SHP77 (cell line): ENCODE measurements at places on chromosomes 7 and 10.

GRCh38 chr7:54333952-54334351 lies 208.2 kb upstream of the VSTM2A start:
- no peak for DNase-seq

DNA sequence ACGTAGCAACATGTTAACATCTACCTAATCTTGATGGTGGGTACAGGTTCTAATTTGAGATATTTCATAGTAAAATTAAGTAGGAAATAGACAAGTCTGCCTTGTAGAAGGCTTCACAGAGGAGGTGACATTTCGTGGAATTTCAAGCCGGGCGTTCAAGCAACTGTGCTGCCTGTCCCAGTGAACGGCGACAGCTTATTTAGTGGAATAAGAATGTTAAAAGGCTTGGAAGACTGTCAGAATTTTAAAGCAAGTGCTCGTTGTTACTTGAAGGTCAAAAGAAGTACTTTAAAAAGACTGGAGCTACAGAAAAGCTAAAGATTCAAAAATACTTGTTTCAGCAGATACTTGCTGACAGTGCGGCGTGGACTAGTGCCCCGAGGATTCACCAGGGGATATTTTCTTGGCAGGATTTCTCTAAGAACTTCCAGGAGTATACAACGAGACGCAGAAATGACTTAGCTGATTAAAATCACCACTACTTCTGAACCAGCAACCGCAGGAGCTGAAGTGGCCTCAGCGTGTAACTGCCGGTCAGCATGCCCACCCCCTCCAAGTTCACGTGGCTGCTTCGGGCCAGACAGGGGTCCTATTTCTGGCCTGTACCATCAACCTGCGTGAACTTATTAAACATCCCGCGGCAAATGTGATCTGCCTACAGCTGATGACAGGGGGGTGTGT lies 46.5 kb downstream of the CTBP2 start:
- no peak for DNase-seq

GRCh38 chr7:1323178-1324027 lies 90.7 kb downstream of the UNCX start:
- no peak for DNase-seq

DNA sequence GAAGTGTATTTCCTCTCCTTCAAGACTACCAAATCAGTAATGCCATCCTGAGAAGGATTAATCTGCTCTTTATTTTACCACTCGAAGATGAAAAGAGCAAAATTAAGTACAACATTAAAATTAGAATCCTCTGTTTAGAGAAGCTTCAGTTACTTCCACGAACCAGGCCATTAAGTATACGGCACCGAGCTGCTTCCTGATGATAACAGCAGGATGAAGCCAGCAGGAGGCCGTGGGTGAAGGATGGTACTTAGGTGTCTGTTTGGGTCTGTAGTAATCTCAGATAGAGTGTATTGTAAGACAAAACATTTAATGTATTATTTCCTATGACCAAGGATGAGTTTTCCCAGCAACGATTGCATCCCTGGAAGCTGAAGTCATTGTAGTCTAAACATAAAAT lies 362.8 kb downstream of the SFMBT2 start:
- no peak for DNase-seq

DNA sequence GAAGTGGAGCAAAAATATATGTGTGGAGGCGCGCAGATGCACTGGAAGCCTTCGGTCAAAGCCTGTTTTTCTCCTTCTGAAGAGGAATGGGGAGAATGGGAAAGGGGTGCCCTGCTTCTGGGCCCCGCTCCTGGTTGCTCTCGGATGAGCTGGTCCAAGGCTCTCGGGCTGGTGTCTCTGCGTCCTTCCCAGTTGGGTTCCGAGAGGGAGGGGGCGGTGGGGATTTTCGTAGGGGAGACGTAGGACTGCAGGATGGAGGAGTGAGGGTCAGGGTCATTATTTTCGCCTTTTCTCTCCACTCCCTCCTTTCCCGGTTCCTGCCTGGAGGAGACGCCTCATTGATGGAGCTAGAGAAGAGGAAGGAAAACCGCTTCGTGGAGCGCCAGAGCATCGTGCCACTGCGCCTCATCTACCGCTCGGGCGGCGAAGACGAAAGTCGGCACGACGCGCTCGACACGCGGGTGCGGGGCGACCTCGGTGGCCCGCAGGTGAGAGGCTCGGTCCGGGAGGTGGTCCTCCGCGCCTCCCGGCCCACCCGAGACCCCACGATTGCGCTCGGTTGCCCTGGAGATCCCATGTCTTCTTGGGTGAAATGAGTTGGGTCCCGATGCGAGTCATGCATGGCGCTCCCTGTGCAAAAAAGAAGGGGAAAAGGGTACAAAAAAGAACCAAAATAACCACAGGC lies 790 bp downstream of the ADAM22 start:
- peak; percentile 46 for DNase-seq

DNA sequence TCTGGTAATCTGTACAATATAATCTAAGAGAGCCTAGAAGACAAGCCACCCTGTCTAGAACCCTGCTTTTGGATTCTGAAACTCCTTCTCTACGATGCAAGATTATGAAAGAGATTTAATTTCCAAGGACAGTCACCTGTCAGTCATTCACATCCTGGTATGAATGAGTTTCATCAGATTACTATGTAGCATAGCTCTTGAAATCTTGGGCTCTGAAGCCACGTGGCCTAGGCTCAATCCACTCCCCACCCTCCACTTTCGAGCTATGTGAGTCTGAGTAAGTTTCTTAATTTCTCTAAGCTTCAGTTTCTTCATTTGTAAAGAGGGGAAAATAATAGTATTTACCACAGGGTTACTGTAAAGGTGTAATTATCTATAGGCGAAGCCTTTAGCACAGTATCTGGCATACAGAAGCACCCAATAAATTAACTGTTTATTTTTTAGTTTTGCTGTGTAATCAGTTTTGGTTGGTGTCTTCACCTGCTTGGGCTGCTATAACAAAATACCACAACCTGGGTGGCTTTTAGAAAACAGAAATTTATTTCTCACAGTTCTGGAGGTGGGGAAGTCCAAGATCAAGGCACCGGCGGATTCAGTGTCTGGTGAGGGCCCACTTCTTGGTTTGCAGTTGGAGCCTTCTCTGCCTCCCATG lies 71.3 kb downstream of the MYOF start:
- no peak for DNase-seq

DNA sequence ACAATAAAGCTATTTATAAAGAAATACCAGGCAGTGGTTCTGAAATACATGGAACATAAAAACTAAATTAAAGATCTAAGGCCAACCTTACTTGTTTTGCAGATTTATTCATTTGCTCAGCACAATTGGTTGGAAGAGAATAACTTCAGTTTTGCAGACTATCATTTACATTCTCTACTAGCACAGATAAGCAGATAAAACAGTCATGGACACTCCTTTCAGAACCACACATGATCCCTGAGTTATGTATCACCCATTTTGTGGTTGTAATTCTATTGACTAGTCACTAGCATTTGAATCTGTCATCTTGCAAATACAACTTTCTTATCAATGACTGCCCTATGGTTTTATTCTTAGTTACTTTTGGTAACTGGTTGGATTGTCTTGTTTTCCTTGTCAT lies 45.1 kb downstream of the PRKAR2B start:
- no peak for DNase-seq

DNA sequence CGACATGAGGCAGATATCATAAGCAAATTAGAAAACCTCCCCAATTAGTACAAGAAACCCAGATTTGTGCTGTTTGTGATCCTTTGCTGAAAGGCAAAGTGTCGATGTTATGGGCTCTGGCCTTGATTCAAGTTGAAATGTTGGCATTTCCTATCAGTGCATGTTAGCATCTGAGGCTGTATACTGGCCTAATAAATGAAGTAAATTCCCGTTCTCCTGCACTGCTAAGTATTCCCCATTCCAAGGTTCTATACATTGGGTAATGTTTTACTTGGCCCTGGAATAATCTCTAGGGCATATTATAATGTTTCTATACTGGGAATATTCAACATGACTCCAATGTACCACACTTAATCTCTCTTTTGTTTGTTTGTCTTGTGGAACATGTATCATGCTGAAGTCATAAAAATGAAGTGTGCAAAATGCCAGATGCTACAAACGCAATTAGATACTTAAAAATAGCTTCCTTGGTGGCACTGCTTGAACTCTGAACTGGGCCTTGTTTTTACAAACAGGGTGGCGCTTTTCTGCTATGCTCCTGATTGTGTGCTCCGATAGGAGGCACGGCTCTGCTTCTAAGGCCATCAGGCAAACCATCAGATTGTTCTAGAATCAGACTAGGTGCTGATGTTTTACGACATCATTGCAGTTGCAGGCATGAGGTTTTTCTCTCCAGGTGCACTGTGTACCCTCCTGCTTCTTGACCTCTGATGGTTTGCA lies 156.7 kb upstream of the TCF7L2 start:
- peak; percentile 38 for DNase-seq

- no peak for DNase-seq
Observed at GRCh38 chr7:82017334-82017943, 247.6 kb upstream of the HGF start.

DNA sequence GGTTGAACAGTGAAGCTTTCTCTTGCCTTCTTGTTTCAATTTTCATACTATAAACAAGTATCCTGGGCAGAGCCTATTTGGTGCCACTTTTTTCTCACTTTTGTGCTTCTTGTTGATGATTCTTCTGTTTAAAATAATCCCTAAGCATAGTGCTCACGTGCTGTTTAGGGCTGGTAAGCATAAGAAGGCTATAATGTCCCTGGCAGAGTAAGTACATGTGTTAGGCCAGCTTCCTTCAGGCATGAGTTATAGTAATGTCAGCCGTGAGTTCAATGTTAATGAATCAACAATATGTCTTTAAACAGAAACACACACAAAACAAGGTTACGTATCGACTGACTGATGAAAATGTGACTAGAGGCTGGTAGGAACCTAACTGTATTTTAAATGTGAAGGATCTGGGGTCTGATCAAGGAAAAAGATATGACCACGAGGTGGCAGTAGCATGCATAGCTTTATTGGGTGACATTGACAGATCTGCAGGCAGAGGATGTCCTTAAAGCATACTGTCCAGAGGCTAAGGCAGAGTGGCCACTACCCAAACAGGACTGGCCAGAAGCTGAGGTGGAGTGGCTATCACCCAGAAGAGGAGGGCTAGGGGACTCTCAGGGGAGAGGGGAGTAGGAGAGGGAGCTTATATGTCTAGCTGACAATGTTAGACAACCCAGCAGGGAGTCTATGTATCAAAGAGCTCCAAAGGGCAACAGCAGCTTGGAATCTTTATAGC lies 113.7 kb downstream of the BRAF start:
- DNase-seq: peak; percentile 53

DNA sequence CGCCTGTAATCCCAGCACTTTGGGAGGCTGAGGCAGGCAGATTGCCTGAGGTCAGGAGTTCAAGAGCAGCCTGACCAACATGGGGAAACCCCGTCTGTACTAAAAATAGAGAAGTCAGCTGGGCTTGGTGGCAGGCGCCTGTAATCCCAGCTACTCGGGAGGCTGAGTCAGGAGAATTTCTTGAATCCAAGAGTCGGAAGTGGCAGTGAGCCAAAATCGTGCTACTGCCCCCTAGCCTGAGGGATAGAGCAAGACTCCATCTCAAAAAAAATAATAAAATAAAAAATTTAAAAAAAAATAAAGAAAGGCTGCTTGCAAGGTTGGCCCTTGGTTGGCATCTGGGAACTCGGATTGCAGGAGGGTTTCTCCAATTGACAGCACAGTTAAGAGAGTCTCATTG lies 221.6 kb downstream of the DGKI start:
- DNase-seq: no peak

DNA sequence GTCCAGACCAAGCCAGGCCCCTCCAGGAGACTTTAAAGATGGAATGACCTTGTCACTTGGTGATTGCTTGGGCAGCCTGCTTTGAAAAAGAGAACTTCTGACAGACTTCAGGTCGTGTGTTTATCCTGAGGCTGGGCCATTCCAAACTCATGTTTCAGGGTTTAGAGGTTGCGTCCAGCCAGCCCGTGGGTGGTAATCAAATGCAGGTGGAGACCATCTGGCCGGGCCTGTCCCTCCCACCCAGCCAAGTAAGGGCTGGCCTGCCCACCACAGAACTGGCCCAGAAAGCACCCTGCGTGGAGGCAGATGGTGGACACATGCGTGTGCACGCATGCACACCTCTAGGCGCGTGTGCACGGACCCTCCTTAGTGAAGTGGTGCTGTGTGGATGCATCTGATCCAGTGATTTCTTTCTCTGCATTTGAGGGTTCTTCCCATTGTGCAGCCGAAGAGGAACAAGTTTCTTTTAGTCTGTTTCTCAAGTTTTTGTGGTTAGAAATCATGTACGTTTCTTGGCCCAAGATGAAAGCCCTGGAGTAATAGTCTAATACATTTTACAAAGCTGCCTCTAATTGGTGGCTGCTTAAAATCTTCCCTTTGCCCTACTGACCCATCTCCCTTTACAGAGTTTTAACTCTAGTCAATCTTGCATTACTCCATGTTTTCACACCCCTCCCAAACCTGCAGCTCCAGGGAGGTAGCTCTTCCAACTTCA lies 43.0 kb downstream of the SUFU start:
- DNase-seq: no peak

DNA sequence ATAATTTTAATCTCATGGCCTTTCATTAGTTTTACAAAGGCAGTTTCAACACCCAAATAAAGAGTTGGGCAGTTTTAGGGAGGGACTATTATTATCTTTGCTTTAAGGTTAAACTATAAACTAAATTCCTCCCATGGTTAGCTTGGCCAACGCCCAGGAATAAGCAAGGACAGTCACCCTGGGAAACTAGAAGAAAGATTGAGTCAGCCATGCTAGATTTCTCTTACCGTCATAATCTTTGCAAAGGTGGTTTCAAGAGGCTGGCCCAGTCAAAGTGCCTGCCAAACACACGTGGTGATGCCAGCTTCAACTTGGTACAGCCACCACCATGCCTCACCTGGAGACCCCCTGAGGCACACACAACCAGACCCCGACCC lies 317.4 kb upstream of the SP8 start:
- no peak for DNase-seq

GRCh38 chr7:93442478-93443224 lies 131.9 kb downstream of the CALCR start:
- peak; percentile 9 for DNase-seq

GRCh38 chr10:97684866-97685394 lies 2.1 kb downstream of the AVPI1 start:
- no peak for DNase-seq

- DNase-seq: no peak
Observed at GRCh38 chr7:7181519-7182155, 707 bp upstream of the C1GALT1 start.

- no peak for DNase-seq
Observed at GRCh38 chr10:17237915-17238444, 9.9 kb downstream of the VIM start.

GRCh38 chr7:45407730-45408408 lies 166.3 kb upstream of the ADCY1 start:
- peak; percentile 38 for DNase-seq

DNA sequence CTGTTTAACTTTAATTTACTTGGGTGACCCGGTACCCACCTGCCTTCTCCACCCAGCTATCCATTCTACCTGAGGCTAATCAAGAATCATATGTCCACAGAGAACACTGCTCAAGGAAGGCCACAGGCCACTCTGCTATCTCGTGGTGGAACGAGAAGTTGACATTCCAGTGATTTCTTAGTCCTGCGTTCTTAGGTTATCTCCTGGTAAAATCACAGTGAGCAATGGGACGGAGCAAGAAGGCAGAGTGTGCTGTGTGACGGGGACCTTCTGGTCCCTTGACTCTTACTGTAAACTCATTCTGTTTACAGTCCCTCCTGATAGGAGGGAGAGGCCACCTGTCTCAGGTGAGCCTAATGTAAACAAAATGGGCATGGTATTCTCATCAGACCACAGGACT lies 256.6 kb downstream of the TNS3 start:
- no peak for DNase-seq
